ENCODE measurements at places on chromosomes 1 and 21. TPM values are rescaled to one million over a fixed set of nuclear protein-coding genes. Genes with fewer than 3 reads are reported as not detected.
A peak's percentile ranks its signal among the peaks of the same experiment; 100 is the strongest.

DNA sequence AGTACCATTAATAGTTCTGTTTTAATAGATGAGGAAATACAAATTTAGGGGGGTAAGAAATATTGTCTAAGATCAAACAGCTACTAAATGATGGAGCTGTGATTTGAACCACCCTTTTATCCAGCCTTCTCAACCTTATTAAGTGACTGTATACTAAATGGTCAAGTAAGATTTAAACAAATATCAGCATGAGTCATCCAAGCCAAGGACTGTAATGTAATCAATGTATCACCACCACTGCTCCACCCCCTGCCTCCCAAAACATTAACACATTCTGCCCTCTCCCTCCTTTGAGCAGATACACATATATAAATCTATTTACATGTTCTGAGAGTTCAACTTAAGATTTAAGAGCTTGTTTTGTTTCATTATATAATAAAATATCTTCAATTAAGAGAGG is 58.9 kb downstream of the LRRC40 start:
- no peak for DNase-seq

GRCh38 chr1:189962181-189962580 is 515.5 kb downstream of the BRINP3 start:
- DNase-seq = peak; percentile 69

- DNase-seq = no peak
Observed at GRCh38 chr1:84402060-84402459, 3.8 kb downstream of the DNASE2B start.

Gene LIPI
- total RNA-seq = not detected

Gene CYP4A22
- total RNA-seq = not detected

Gene GPR37L1
- total RNA-seq = 0.03 TPM

Gene S100A1
- 0.46 TPM for total RNA-seq

DNA sequence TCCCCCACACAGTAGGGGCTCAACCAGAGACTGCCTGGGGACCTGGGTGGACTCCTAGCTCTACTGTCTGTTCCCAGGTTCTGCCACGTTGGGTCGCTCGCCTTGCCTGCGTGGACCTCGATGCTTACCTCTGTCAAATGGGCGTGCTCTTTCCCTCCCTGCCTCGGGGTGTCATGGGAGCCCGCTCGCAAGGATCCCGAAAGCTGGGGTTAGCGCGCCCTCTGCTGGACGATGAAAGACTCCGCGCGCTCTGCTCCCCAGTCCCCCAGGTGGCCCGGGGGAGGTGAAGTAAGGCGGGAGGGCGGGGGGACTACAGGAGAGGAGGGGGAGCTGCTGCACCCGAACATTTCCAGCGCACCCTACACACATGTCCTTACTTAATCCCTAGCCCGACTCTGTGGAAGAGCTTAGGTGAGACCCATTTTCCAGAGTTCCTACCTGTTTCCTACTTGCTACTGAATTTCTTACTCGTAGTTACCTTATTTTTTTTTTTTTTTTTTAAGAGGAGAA is 2.3 kb upstream of the BSND start:
- peak; percentile 38 for DNase-seq

DNA sequence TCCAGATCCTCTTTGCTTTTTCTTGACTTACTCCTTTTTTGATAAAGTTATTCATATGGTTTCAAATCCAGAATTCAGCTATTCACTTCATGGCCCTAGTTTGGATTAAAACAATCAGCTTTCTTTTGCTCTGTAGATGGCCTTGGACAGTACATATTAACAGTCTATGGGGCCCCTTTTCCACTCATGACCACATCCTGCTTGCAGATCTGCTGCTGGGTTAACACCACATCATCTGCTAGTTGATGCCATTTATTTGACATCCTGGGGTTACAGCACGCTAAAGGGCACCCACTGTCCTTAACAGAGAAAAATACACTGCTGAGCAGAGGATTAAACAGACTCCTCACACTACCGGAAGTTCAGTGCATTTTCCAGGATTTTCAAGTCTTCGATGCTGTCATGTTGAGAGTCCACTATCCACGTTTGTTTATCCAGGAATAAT is 941 bp upstream of the IFI16 start:
- DNase-seq = peak; percentile 19

- DNase-seq = no peak
Observed at GRCh38 chr1:182261655-182262054, 129.9 kb downstream of the GLUL start.

- peak; percentile 96 for DNase-seq
Observed at GRCh38 chr1:230849451-230850224, 18.7 kb downstream of the C1orf198 start.

GRCh38 chr1:244065063-244065793 is 14.1 kb downstream of the ZBTB18 start:
- no peak for DNase-seq

DNA sequence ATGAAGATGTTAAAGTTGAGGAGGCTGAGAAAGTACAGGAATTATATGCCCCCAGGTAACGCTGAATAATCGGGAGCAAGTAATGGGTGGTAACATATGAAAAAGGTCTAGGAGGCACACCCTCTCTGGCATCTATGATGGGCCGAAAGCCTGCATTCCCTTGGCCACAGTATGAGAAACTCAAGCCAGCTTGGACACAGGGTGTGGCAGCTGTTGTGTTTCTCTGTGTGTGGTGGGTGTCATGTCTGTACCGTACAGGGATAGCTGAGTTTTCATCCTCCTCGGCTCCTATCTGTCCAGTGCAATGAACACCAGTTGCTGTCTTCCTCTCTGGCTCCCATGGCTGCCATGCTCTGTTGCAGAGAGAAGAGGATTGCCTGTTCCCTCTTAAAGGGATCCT is 32.9 kb downstream of the NBPF3 start:
- no peak for DNase-seq

- DNase-seq = peak; percentile 48
Observed at GRCh38 chr1:75203415-75204277, 69.5 kb downstream of the LHX8 start.

DNA sequence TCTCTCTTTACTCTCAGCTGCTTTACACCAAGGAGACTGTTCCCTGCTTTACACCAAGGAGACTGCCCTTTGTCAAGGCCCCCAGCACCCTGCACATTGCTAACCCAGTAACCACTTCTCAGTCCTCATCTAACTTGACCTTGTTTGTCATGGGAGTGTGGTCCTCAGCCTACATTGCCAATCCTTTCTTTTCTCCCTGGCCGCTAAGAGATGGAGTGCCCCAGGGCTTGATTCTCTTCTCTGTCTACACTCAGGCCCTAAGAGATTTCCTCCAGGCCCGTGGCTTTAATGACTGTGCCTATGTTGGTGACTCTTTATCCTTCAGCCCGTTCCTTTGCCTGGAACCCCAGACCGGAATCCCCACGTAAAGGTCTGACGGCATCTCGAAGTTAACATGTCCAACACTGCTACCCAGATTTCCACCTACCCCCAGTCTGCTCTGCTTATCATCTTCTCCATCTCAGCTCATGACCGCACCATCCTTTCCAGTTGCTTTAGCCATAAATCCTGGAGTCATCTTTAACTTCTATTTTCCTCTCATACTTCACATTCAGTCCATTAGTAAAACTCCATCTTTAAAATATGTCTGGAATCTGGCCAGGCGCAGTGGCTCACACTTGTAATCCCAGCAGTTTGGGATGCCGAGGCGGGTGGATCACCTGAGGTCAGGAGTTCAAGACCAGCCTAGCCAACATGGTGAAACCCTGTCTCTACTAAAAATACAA is 9.5 kb upstream of the SEMA4A start:
- DNase-seq = peak; percentile 87

DNA sequence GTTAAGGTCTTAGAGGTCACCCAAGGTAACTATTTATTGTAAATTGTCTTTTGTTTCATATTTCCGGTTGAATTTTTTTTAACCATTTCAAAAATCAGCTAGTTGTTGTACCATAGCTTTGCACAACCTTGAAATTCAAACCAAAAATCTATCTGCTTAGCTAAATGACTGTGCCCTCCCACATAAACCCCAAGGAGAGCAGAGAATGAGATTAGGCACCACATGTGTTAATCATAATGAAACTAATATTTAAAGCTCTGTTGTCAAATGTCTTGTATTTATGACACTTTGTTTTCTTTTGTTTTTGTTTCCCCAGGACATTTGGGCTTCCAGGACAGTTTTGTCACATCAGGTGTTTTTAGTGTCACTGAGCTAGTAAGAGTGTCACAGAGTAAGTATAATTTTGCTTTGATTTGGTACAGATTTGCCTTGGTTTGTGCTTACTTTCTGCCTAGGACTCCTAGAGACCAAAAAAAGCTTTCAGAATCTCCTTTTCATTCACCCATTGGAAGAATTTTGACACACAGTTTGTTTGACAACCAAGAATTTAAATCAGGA is 249.9 kb downstream of the NFIA start:
- DNase-seq = no peak

Gene PTPRC
- 3.1 TPM for total RNA-seq
